Urinary bladder (tissue), 4 donors: ENCODE measurements at places on chromosomes 16 and 17. TPM values are rescaled to one million over a fixed set of nuclear protein-coding genes. Genes with fewer than 3 reads are reported as not detected.

Gene GGT6
- 13.0 TPM for total RNA-seq

Gene RNF157
- 1.9 TPM for total RNA-seq

Gene TEKT1
- not detected for total RNA-seq

Gene TPSD1
- total RNA-seq: 1.1 TPM

Gene BAIAP3
- total RNA-seq: 0.63 TPM

Gene ADORA2B
- total RNA-seq: 5.9 TPM

Gene KRT10
- 4.8 TPM for total RNA-seq

Gene C16orf74
- total RNA-seq: 6.6 TPM

Gene CNGB1
- total RNA-seq: 0.16 TPM

Gene ARHGAP44
- total RNA-seq: 5.8 TPM

Gene SBK1
- 0.21 TPM for total RNA-seq

Gene SLC7A6OS
- 15.0 TPM for total RNA-seq

Gene IL21R
- total RNA-seq: 0.53 TPM

Gene NPIPA8
- 0.26 TPM for total RNA-seq

Gene SEZ6
- total RNA-seq: 0.16 TPM

Gene RUSF1
- 59.4 TPM for total RNA-seq

Gene ZNF287
- total RNA-seq: 18.2 TPM

Gene TMEM88
- total RNA-seq: 8.1 TPM

Gene WNT9B
- not detected for total RNA-seq

Gene PPP1R9B
- total RNA-seq: 16.6 TPM

Gene ZNF594
- total RNA-seq: 26.3 TPM

Gene KRTAP17-1
- not detected for total RNA-seq

Gene IQCK
- 16.0 TPM for total RNA-seq

Gene KRT33B
- not detected for total RNA-seq

Gene ZNF469
- 9.5 TPM for total RNA-seq

Gene LHX1
- total RNA-seq: 0.05 TPM
